CD4-positive, alpha-beta T cell (primary cell): ENCODE measurements at places on chromosomes 1 and 21. TPM values are rescaled to one million over a fixed set of nuclear protein-coding genes. Genes with fewer than 3 reads are reported as not detected.

KRTAP19-6 gene
- not detected for total RNA-seq

ERG gene
- not detected for total RNA-seq

FCRL6 gene
- total RNA-seq, result 0.52 TPM

LCK gene
- 187 TPM for total RNA-seq

LAPTM5 gene
- total RNA-seq, result 625 TPM

LMX1A gene
- not detected for total RNA-seq

RPE65 gene
- not detected for total RNA-seq

DNA sequence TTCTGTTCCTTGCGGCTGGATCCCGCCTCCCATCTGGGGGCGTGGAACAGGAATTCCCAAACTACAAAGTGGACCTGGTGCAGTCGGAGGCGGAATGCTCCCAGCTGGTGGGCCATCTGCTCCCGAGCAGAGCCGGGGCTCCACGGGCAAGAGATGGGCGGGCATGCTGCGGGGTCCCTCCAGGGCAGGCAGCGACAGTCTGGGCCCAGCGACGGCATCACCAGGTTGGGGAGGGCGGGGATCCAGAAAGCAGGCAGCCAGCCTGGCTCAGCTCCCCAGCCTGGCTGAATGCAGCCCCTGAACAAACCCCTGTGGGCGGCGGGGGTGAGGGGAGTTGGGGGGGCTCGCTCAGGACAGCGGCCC lies 3.6 kb downstream of the MEGF6 start:
- DNase-seq, result no peak

GRCh38 chr1:203512517-203512847 lies 18.5 kb downstream of the OPTC start:
- DNase-seq, result no peak

DNA sequence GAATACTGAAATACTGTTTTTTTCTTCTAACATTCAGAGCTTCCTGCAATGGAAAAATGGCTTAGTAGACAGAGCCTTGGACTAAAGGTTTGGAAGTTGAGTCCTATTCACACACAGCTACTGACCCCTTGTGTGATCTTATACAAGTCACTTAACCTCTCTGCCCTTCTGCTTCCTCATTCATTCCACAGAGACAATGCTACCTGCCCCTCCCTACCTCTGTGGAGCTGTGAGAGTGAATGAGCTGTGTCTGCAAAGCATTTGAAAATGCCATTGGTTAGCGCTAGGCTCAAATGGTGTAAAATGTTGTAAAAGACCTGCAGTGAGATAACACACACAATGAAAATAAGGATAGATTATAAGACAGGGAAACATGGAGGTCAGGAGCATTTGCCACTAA lies 214.4 kb downstream of the BARHL2 start:
- DNase-seq, result no peak

- no peak for DNase-seq
Observed at GRCh38 chr1:212700892-212701819, 1.5 kb upstream of the BATF3 start.

DNA sequence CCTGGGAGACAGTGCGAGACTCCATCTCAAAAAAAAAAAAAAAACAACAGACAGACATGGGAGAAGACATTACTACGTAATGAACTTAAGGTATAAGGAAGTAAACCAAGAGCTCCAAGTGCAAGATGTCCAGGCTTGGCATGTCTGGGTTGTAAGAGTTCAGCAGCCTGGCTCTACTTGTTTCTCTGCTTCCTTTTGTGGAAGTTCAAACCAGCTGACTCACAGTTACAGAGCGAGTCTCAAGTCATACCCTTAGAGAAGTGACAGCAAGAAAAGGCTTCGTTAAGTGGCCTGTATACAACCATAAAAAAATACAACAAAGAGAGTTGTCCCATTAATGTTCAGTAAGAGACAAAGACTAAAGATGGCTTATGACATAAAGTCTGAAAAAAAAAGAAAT lies 1.3 kb downstream of the RIT1 start:
- DNase-seq, result no peak

- DNase-seq, result no peak
Observed at GRCh38 chr21:34781526-34781925, 112.7 kb downstream of the CLIC6 start.

DNA sequence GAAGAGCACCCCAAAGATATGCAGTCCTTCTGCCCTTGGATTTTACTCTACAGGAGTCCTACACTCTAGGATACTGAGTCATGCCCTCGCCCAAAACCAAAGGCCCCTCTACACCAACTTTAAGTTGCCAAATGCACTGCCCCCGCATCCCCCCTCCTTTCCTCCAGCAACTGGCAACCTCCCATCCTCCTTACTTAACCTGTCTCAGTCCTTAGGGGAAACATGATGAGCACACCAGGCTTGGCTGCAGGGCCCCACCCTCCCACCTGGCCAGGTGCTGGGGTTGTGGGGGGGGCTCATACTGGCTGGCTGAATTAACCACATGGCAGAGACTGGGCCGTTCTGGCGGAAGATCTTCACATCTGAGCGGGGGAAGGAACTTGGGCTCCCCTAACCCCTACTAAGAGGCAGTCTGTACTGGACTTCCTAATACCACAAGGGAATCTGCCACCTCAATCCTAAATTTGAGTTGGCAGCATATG lies 1.2 kb downstream of the HDGF start:
- peak; percentile 14 for DNase-seq

DNA sequence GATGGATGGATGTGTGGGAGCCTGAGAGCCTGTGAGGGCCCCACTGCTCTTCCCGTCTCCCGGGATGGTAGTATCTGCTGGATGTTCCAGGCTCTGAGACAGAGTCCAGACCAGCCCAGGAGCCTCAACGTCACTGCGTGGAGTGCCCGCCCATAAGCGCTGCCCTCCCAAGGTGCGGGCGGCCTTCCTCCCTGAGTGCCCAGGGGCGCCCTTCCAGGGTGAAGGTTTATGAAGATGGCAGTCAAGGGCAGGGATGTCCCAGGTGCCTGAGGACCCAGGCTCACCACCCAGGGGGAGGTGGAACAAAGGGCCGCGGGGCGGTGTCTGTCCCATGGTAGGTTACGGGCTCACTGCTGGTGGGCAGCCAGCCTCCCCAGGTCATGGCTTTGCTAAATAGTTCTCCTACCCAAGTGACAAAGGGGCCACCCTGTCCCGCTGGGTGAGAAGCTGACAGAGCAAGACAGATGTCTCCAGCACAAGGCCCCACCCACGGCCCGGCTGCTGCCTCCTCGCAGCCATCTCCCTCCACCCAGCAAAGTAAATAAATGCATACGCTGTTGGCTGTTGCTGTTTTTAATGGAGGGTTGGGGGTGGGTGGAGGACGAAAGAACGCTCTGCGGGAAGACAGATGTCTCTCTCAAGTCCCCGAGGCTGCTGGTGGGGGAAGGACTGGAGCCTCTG lies 9.0 kb upstream of the GPR153 start:
- no peak for DNase-seq

- DNase-seq, result no peak
Observed at GRCh38 chr21:20167059-20167458, 831.1 kb upstream of the NCAM2 start.

DNA sequence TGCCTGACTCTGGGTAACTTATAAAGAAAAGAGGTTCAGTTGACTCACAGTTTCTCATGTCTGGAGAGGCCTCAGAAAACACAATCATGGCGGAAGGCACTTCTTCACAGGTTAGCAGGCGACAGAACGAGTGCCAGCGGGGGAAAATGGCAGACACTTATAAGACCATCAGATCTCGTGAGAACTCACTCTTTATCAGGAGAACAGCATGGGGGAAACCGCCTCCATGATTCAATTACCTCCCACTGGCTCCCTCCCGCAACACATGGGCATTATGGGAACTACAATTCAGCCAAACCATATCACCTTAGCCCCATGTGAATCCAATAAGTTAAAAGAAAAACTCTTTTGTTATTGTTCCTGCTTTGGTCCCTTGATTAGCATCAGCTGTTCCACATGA lies 725.2 kb downstream of the LRRIQ3 start:
- no peak for DNase-seq

DNA sequence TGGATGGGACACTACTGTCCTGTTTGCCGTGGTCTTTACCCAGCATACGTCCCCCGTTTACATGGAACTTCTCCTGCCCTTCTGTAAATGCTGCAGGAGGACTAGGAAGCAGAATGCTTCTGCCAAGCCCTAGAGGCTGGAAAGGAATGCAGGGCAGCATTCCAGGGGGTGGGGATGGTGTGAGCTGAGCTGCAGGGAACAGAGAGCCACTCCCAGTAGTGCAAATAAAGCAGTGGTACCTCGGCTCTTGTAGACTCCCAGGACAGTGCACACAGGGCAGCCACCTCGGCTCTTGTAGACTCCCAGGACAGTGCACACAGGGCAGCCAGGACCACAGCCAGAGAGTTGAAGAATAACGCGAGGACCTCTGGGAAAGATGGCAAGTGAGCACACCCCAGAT lies 35.4 kb downstream of the PTPRU start:
- no peak for DNase-seq

GRCh38 chr1:80523861-80524260 lies 1276.9 kb upstream of the ADGRL2 start:
- DNase-seq, result no peak

DNA sequence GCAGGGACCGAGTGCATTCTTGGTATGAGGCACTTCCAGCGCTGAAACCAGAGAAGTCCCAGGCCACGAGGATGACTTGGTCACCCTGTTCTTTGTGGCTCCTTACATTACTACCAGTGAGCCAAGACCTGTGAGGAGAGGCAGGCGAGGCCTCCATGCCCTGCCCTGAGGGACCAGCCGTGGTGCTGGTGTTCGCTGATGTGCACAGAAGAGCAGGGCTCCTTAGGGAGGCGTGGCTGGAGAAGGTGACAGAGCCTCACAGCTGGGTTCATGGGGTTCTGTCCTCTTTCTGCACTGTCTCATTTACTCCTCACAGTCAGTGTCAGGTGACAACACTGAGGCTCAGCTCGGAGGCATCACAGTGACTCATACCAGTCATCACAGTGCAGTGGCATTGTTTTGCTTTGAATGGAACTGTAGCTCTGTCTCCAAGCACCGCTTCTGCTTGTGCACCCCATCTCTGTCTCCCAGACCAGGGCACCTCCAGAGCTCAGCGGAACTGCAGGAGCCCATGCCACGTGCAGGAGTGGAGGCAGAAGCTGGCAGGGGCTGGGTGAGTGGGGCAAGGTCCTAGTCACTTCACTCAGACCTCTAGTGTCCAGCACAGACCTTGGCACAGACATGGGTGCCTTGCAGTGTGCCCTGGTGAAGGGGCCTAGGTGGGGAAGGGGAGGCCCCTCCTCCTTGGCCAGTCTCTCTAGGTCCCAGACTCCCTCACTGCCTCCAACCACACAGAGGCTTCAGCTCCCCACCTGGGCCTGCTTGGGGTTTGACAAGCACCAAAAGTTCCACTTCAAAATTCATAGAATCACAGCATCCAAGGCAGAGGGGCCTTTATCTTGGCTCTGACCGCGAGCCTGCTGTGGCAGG lies 310.9 kb downstream of the MATN1 start:
- no peak for DNase-seq

DNA sequence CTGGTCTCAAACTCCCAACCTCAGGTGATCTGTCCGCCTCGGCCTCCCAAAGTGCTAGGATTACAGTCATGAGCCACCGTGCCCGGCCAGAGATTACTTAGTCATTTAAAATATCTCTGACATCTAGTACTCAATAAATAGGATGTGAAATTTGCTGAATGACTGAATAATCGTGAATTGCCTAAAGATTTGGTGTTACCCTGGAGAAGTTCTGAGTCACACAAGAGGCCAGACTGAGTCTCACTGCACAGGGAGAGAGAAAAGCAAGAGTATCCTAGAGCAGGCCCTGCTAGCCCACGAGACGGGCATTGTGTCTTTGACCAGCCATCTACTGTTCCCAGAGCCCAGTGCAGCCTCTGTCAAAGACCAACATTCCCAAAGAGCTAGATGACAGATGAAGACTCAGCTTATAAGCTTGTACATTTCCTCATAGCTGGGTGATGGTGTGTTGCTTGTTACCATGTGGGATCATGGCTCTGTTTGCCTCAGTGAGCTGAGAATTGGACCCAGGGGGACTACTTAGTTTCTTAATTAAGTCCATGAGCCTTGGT lies 5.6 kb upstream of the EIF4G3 start:
- no peak for DNase-seq

DNA sequence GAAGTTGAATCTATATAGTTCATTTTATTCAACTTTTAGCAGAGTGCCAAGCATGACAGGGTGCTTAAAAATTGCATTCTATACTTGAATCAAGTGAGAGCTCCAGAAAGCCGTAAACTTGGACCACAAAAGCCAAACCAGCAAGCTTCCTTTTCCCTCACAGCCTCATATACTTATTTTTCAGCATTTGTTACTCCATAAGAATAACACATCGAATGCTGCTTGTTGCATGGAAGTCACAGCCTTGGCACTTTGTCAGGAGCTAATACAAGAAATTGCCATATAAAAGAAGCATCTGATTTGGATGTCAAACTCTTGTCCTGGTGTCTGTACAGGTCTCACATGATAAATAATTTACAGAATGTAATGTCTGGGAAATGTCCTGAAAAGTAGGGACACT lies 87.4 kb downstream of the PLXNA2 start:
- no peak for DNase-seq

DNA sequence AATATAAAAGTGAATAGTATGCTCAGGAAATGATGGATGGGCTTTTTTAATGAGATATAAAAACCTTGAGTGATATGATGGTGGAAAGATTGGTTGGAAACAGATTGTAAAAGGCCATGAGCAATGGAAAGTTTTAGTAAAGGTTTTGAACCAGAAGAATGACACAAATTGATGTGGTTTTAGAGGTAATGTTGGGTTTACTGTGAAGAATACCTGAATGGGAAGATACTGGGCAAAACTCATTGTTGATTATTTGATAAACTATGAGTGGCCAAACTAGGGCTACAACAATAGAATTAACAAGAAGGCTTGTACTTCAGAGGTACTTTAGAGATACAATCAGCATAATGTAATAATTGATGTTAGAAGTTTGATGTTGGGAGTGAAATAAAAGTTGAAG lies 108.5 kb downstream of the PTGS2 start:
- DNase-seq, result no peak

DNA sequence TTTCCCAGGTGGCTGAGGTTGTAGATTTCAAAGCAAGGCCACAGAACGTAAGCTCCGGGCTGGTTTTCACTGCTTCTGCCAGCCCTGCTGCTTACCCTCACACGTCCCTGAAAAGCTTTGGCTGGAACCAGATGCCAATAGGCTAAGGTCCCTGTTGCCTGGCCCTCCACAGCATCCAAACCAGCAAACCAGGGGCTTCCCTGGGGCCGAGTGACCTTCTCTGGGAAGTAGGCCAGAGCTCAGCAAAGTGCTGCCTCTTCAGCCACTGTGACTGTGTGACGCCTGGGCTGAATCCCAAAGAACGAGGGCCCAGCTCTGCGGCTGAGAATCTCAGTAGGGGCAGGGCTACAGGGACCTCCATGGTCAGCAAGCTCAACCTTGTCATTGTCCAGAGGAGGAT lies 28.9 kb upstream of the RBM15 start:
- DNase-seq, result no peak

GRCh38 chr1:209040351-209040750 lies 543.2 kb upstream of the CAMK1G start:
- no peak for DNase-seq

GRCh38 chr1:174785510-174785909 lies 214.2 kb upstream of the CACYBP start:
- DNase-seq, result no peak

GRCh38 chr1:95863086-95863485 lies 629.1 kb downstream of the RWDD3 start:
- no peak for DNase-seq
